ENCODE measurements at places on chromosomes 5 and 9. TPM values are rescaled to one million over a fixed set of nuclear protein-coding genes. Genes with fewer than 3 reads are reported as not detected.

DNA sequence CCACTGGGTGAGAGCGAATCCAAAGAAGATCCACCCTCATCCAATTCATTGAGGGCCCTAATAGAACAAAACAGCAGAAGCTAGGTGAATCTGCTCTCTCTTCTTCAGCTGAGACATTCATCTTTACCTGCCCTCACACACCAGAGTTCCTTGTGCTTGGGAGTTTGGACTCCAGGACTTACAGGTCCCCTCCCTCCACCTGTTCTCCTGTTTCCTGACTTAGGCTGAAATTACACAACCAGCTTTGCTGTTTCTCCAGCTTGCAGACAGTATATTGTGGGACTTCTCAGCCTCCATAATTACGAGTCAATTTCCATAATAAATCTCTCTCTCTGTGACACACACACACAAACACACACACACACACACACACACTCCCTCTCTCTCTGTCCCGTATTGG lies 19.1 kb downstream of the TMEM171 start:
- DNase-seq = no peak

The PGM5 gene
- 94.5 TPM for total RNA-seq

The TSLP gene
- total RNA-seq = 0.21 TPM

DNA sequence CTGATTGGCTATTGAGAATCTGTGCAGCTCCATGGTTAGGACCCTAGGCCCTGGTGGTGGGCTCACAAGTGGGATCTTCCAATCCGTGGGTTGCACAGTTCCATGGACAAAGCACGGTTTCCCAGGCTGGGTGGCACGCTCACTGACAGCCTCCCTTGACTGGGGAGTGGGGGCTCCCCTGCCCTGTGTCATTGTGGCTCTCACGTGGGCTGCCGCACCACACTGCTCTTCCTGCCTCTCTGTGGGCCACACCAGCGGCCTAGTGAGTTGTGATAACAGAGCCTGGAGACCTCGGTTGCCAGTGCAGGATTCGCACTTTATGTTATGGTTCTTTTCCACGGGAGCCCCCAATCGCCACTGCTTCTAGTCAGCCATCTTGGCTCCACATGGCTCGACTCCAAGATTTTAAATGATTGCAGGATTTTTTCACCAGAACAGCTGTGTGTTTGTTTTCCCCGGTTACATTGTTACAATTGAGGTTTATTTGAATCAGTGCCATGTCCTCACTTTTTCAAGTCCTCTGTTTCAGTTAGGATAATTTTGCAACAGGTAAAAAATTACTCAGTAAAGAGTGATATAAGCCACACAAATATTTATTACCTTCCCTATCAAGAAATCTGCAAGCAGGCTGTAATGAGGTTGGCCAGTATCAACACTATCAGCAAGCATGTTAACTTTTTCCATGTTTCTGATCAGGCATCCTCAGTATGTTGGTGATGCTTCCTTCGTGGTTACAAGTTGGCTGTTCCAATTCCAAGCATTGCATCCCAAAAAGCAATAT lies 253.8 kb downstream of the ZNF608 start:
- DNase-seq = peak; percentile 42

DNA sequence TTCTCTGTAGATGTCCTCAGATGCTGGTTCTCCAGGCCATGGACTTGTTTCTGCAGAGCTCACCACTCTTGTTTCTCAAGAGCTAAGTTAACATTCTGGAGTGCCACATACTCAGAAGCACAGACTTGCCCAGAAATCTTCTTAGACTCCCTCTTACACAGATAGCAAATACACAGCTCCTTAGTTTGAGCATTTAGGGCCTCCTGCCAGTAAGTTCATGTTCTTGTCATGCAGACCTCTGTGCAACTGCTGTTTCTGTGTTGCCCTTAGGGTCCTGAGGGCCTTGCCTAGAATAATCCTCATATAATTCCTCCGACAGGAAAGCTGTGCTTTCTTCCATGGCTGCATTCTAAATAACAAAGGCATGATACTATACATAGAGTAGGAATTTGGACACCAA lies 1.3 kb upstream of the PTPDC1 start:
- no peak for DNase-seq

DNA sequence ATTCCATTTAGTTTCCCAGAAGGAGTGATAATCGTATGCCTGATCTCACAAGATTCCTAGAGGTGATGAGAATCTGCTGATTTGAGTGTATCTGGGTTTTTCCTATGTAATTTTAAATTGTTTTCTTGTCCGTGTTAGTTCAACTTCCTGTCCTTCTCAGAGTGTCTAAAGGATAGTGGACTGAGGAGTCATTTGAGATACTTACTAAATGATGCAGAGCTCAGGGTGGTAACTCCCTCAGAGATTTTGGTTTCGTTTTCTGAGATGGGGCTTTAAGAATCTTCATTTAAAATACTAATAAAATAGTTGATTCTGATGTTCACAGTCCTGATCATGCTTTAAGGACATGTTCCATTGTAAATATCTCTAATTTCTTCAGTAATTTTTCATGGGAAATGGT lies 30.3 kb downstream of the MELK start:
- DNase-seq = no peak

DNA sequence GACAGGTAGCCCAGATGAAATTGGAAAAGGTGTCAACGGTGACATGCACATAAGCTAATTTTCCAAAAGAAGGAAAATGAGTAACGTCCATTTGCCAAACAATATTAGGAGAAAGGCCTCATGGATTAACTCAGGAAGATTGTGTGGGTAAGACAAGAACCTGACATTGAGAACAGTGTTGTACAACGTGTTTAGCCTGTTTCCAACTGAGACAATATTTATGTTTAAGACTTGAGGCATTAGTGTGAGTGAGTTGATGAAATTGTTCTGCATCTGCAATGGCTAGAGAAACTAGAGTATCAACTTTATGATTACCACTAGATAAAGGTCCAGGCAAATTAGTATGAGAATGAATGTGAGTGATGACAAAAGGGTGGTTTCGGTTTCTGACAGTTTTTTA lies 191.3 kb upstream of the RAI14 start:
- DNase-seq = no peak

The ASS1 gene
- total RNA-seq = 74.5 TPM

Measured in tongue (tissue), 3 donors.